Endodermal cell (in vitro differentiated cells): ENCODE measurements at places on chromosomes 6 and 20.

DNA sequence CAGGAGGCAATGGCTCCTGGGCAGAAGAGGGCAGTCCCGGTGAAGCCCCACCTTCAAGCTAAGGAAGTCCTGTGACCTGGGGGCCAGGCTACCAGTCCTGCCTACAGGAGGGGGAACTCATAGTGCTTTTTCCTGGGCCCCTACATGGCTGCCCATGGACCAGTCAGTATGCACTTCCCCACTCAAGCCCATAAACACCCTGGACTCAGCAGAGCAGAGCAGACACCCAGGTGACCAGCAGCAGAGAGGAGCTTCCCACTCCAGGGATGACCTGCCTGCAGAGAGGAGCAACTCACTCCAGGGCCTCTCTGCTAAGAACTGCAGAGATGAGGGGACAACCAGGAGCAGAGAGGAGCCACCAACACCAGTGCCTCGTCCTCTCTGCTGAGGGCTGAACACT lies 14.3 kb upstream of the ABCC10 start:
- H3K4me3 ChIP-seq, result no peak overlapping the region
- no peak for DNase-seq

- DNase-seq, result no peak
- H3K4me3 ChIP-seq, result no peak overlapping the region
- H3K36me3 ChIP-seq, result no peaks in the 10 kb centered on the region
- no peak overlapping the region for H3K27ac ChIP-seq
- H3K4me1 ChIP-seq, result no peaks in the 10 kb centered on the region
These were observed 272.5 kb upstream of the SGK1 start for GRCh38 chr6:134590449-134590848.

GRCh38 chr6:120219339-120219738 lies 869.8 kb upstream of the MAN1A1 start:
- no peak for DNase-seq
- H3K4me3 ChIP-seq, result no peak overlapping the region
- no peaks in the 10 kb centered on the region for H3K4me1 ChIP-seq
- no peaks in the 10 kb centered on the region for H3K36me3 ChIP-seq
- H3K27ac ChIP-seq, result no peak overlapping the region
- H3K27me3 ChIP-seq, result no peaks in the 10 kb centered on the region

DNA sequence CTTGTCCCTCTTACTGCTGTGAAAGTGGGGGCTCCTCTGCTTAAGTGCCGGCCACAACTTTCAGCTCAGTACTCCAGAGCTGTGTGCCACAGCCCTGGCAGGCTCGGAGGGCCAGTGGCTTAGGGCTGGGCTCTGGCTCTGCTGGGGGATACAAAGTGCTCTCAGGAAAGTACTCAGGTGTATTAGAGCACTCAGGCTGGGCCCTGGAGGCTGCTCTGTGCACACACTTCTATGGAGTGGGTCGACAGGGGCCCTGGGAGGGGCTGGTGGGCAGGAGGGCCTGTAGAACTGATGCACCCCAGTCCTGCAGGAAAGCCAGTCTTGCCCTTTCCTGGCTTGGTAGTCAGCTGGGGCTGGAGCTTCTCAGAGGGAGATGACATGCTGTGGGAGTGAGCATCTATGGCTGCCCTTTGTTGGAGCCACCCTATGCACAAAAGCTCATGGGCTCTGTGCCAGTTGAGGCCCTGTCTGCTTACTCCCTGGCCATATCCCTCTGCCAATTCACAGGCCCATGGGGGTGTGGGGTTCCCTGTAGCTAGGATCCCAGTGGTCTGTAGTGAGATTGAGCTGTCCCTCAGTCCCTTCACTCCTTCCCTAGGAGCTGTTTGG lies 22.0 kb downstream of the CENPW start:
- H3K27me3 ChIP-seq, result no peaks in the 10 kb centered on the region
- H3K4me1 ChIP-seq, result no peaks in the 10 kb centered on the region
- no peak overlapping the region for H3K4me3 ChIP-seq
- H3K27ac ChIP-seq, result no peak overlapping the region
- no peaks in the 10 kb centered on the region for H3K36me3 ChIP-seq

- peaks cover 13% of the 10 kb centered on the region for H3K4me1 ChIP-seq
- no peak for DNase-seq
- no peak within 1 kb of the TSS for H3K27ac ChIP-seq
- H3K36me3 ChIP-seq, result no peaks in the 10 kb centered on the region
- H3K4me3 ChIP-seq, result no peak within 1 kb of the TSS
These were observed at the start of gene SLA2 for GRCh38 chr20:36645998-36646397. Gene SLA2, minus strand, starts transcription at chr20:36646196. Its CDS starts 4,861 bp downstream, at chr20:36641335.

DNA sequence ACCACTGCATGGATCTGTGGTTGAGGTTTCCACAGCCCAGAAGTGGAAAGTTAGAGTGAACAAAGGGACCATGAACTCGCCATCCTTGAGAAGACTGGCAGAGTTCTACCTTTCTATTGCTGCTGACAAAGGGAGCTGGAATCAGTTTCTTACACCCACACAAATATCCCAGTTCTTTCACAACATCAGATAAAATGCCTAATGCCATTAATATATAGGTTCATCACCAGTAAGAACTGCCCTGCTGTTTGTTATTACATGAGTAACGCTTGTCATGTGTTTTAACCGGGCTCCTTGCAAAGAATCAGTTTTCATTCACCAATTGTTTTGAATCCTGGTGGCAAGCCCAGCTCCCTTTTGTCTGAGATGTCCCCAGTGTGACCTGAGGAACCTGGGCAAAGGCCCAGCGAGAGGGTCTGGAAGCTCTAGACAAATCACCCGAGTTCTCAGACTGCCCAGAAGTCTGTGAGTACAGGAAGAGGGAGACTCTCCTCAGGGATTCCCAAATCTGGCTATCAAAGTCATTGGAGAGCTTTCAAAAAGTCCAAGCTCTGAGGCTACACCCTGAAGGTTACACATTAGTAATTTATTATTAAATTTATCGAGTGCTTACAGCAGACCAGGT lies 7.5 kb upstream of the CD164 start:
- peaks cover 8% of the 10 kb centered on the region for H3K4me1 ChIP-seq
- H3K27me3 ChIP-seq, result peaks cover 10% of the 10 kb centered on the region
- H3K36me3 ChIP-seq, result no peaks in the 10 kb centered on the region
- no peak overlapping the region for H3K27ac ChIP-seq

- H3K36me3 ChIP-seq, result no peaks in the 10 kb centered on the region
- H3K27me3 ChIP-seq, result no peaks in the 10 kb centered on the region
- DNase-seq, result no peak
- H3K27ac ChIP-seq, result no peak overlapping the region
- H3K4me1 ChIP-seq, result no peaks in the 10 kb centered on the region
- H3K4me3 ChIP-seq, result no peak overlapping the region
These were observed 56.2 kb downstream of the KHDC1L start for GRCh38 chr6:73169111-73169510.

DNA sequence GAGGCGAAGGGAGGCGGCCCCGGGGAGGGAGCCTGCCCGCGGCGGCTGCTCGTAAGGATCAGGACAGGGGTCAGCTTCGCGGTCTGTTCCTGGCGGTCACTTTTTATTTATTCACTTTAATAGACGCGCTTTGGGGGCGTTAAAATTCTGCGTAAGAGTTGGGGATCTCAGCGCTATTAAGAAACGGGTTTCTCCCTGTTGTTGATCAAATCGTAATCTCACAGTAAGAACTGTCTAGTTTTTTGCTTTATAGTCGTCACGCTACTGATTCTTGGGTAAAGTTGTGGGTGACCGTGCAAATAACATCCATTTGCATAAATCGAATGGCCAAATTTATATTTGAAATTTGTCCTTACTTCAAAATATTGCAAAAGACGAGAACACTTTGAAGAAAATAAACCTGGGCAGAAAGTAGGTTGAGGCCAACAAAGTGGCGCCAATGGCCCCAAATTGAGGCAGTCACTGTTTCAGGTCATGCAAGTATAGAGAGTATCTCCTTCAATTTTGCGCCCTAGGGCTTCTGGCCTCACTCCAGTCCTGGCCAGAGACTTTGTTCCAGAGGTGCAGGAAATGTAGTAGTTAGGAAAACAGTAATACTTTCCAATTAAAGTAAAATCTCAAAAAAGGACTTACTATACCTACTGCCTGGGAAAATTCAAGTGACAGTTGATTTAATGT lies 963 bp upstream of the RMND1 start:
- H3K4me3 ChIP-seq, result peak overlapping the region; percentile 96
- peaks cover 19% of the 10 kb centered on the region for H3K36me3 ChIP-seq
- H3K4me1 ChIP-seq, result peaks cover 16% of the 10 kb centered on the region
- DNase-seq, result no peak
- peak overlapping the region; percentile 87 for H3K27ac ChIP-seq

DNA sequence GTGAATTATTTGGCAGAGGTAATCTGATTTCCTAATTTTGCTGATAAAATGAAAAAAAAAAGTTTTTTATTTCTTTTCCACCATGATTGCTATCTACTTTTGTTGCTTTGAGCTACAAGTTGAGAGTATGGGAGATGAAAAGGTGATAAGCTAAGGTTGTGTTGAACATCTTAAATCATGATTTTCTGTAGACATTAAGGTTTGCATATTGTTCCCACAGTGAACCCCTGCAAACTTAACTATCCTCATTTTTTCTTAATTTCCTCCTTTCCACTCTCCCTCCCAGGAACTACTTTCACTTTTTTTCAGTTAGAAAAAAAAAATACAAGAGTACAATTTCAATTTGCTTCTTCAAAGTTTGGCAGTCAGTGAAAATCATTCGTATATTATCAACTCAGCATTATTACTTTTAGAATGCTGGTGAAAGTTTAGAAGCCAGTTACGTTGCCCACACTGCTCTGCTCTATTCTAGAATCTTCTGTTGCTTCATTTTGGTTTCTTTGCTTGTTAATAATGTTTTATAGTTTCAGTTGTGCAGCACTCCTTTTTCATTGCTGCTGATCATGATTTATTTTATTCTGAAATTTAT lies 673.8 kb upstream of the CITED2 start:
- H3K4me3 ChIP-seq, result no peak overlapping the region
- H3K36me3 ChIP-seq, result no peaks in the 10 kb centered on the region
- H3K27me3 ChIP-seq, result no peaks in the 10 kb centered on the region

GRCh38 chr20:34703424-34704176 lies 544 bp upstream of the TP53INP2 start:
- peaks cover 5% of the 10 kb centered on the region for H3K4me1 ChIP-seq
- H3K36me3 ChIP-seq, result no peaks in the 10 kb centered on the region
- H3K27ac ChIP-seq, result peak overlapping the region; percentile 99
- peak overlapping the region; percentile 88 for H3K4me3 ChIP-seq
- peak; percentile 66 for DNase-seq

GRCh38 chr6:163718537-163718936 lies 304.0 kb downstream of the QKI start:
- H3K4me3 ChIP-seq, result no peak overlapping the region
- H3K27me3 ChIP-seq, result no peaks in the 10 kb centered on the region
- DNase-seq, result no peak
- no peaks in the 10 kb centered on the region for H3K36me3 ChIP-seq

GRCh38 chr6:88238065-88238464 lies 71.9 kb upstream of the CNR1 start:
- no peaks in the 10 kb centered on the region for H3K27me3 ChIP-seq
- H3K4me1 ChIP-seq, result no peaks in the 10 kb centered on the region
- DNase-seq, result peak; percentile 81
- no peaks in the 10 kb centered on the region for H3K36me3 ChIP-seq

DNA sequence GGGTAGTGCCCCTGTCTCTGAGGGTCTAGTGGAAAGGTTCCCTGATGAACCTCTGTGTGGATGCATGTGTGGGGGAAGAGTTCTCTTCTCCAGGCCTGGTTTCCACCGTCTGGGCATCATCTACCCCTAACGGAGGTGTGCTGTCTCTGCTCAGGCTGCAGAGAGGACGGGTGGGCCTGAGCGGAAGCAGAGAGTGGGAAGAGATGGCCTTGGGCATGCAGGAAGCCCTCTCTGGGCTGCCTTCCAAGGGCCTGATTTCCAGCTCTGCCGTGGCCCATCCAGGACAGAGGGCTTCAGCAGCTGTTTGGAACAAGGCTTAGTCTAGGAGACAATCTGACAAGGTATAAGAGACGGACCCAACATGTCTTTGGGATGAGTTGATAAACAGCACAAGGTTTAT lies 220.1 kb upstream of the DTNBP1 start:
- no peaks in the 10 kb centered on the region for H3K36me3 ChIP-seq
- no peaks in the 10 kb centered on the region for H3K27me3 ChIP-seq
- H3K27ac ChIP-seq, result no peak overlapping the region
- no peaks in the 10 kb centered on the region for H3K4me1 ChIP-seq

DNA sequence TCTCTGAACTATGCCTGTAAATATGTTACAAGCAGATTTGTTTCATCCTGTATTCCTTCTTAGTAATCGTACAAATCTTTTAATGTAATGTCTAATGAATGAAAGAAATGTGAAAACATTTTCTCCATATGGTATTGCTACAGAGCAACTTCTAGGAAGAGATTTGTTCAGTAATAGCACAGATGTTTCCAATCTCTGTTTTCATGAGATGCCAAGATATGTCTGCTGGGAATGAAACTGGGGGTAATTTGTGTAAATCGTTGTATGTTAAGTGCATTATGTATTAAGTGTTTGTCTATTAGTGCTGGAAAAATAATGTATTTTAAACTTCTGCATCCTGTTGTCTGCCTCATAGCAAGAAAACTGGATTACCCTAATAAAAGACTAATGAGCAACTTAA lies 722.2 kb upstream of the EYS start:
- H3K4me1 ChIP-seq, result no peaks in the 10 kb centered on the region
- no peak overlapping the region for H3K27ac ChIP-seq
- no peak for DNase-seq
- no peak overlapping the region for H3K4me3 ChIP-seq
- no peaks in the 10 kb centered on the region for H3K36me3 ChIP-seq
- no peaks in the 10 kb centered on the region for H3K27me3 ChIP-seq

GRCh38 chr6:68313911-68314310 lies 321.2 kb upstream of the ADGRB3 start:
- H3K27ac ChIP-seq, result no peak overlapping the region
- no peaks in the 10 kb centered on the region for H3K36me3 ChIP-seq
- no peak overlapping the region for H3K4me3 ChIP-seq
- H3K27me3 ChIP-seq, result no peaks in the 10 kb centered on the region
- no peaks in the 10 kb centered on the region for H3K4me1 ChIP-seq

- no peaks in the 10 kb centered on the region for H3K4me1 ChIP-seq
- H3K27ac ChIP-seq, result no peak overlapping the region
- H3K27me3 ChIP-seq, result no peaks in the 10 kb centered on the region
- no peak for DNase-seq
These were observed 30.9 kb upstream of the FKBP1C start for GRCh38 chr6:63180367-63180766.

DNA sequence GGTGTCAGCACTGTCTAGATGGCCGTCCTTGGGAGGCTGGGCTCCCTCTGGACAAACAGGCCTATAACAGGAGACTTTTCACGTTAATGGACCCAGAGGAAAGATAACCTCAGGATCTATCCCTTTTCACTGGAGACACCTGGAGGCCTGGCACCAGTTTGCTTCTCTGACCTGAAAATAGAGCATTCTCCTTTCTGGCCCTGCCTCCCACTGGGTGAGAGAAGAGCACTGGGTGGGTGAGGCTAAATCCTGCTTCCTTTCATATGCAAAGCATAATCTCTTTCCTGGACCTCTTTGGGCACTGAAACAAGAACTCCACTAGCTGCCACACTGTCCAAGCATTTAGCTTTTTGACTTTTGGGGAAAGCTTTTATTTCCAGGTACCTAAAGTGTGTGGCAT lies 78.3 kb downstream of the FOXO3 start:
- peaks cover 4% of the 10 kb centered on the region for H3K4me1 ChIP-seq
- DNase-seq, result peak; percentile 64
- no peaks in the 10 kb centered on the region for H3K27me3 ChIP-seq
- no peak overlapping the region for H3K4me3 ChIP-seq
- no peak overlapping the region for H3K27ac ChIP-seq
- no peaks in the 10 kb centered on the region for H3K36me3 ChIP-seq

GRCh38 chr6:34793877-34794276 lies 2.0 kb downstream of the BLTP3A start:
- no peaks in the 10 kb centered on the region for H3K36me3 ChIP-seq
- H3K27ac ChIP-seq, result no peak overlapping the region
- no peaks in the 10 kb centered on the region for H3K27me3 ChIP-seq
- no peaks in the 10 kb centered on the region for H3K4me1 ChIP-seq
